Vagina (tissue), 2 donors: ENCODE measurements at places on chromosomes 2 and 18.

GRCh38 chr2:118687192-118687591 lies 160.3 kb downstream of the EN1 start:
- peak; percentile 54 for DNase-seq

DNA sequence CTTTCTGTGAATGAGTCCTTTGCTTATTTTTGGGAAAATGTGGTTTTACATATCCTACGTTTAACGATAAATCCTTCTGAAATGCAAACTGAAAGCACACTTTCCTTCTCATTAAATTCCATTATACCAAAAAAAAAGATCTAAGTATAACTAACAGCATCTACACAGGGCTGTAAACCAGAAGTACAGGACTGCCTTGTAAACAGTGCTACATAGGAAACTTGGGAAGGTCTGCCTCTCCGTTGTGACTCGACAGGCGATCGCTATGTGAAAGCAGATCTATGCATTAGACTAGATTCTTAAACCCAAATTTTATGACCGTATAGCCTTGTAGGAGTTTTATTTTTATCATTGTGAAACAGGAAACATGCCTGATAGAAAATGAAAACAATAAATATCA lies 690.5 kb downstream of the ARHGAP15 start:
- DNase-seq, result no peak

DNA sequence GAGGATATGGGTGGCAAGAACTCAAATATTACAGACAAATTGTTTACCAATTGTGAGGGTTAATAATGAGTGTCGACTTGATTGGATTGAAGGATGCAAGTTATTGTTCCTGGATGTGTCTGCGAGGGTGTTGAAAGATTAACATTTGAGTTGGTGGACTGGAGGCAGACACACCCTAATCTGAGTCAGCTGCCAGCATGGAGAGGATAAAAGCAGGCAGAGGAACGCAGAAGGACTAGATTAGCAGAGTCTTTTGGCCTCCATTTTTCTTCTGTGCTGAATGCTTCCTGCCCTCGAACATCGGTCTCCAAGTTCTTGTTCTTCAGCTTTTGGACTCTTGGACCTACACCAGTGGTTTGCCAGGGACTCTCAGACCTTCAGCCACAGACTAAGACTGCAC lies 1503.7 kb downstream of the LRP1B start:
- DNase-seq, result no peak

GRCh38 chr18:59155153-59155552 lies 15.5 kb downstream of the SEC11C start:
- DNase-seq, result no peak

DNA sequence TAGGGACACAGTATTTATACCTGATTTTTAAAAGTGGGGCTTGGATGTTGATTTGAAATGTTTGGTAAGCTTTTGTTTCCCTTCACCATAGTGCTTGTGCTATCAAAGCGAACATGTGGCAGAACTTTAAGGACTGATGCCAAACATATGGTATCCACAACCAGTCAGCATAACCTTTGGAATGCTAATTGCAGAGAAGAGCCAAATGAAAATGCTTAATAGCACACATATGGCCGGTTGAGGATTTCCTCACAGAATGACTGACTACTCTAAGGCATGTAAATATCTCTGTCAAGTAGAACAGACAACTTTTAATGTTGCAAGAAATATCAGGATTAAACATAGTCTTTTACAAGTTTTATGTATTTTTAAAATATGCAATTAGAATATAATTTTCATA lies 120.9 kb upstream of the COL3A1 start:
- DNase-seq, result no peak

GRCh38 chr2:127862228-127862627 lies 4.3 kb upstream of the POLR2D start:
- DNase-seq, result no peak

- DNase-seq, result no peak
Observed at GRCh38 chr18:24214144-24214543, 75.3 kb downstream of the CABYR start.

GRCh38 chr2:226699321-226699720 lies 100.3 kb downstream of the IRS1 start:
- no peak for DNase-seq

DNA sequence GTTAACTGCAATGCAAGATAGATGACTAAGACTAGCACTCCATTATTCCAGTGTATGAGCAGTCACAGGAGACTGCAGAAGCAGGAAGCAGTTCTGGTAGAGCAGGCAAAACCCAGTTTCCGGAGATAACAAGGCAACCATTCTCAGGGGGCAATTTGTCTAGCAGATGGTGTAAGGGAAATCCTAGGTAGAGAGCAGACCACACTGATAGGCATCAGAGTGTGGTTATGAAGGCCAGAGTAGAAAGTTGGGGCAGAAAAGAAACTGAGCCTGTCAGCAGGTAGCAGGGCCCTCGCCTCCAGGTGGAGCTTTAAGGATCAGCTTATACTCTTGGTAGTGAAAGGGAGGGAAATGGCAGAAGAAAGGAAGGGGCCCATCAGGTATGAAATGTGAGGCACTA lies 164.4 kb downstream of the PDE11A start:
- DNase-seq, result no peak

DNA sequence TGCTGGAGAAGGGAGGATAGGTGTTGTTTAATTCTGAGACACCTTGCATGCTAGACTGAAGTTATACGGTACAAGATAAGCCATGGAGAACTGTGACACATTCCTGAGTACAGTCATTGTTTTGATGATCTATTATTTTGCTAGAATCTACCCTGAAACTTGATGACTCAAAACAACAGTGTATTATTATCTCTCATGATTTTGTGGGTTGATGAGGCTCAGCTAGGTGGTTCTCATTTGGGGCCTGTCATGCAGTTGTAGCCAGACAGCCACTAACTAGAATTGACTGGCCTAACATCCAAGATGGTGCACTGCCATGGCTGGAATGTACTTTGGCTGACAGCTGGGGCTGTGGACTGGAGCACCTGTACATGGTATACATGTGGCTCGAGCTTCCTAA lies 5.4 kb upstream of the IL1R1 start:
- no peak for DNase-seq

GRCh38 chr18:8849696-8850095 lies 144.3 kb downstream of the MTCL1 start:
- DNase-seq, result no peak

DNA sequence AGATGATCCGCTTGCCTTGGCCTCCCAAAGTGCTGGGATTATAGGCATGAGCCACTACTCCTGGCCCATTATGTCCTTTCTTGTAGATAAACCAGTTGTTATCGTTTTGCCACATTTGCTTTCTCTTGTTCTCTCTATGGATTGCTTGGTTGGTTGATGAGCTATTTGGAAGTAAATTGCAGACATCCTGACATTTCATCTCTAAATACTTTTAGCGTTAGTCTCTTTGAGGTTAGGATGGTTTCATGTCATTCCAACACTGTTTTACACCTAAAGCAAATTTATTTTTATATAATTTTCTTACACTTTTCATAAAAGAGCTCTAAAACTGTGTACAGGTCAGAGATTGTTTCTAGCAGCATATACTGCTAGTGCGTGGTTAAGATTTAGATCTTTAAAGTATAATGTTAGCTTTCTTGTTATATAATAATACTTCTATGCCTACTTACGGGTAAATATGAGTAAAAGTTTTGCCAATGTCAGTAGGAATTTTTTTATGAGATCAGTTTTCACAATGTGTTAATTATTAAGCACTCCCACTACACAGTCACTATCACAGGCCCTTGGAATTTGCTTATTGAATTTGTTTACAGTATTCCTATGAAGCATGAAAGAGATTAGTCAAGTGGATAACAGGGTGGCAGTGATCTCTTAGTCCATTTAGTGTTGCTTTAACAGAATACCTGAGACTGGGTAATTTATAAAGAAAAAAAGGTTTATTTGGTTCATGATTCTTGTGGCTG lies 10.3 kb downstream of the POLI start:
- DNase-seq, result no peak

GRCh38 chr2:42770288-42771131 lies 6.6 kb upstream of the OXER1 start:
- peak; percentile 75 for DNase-seq

DNA sequence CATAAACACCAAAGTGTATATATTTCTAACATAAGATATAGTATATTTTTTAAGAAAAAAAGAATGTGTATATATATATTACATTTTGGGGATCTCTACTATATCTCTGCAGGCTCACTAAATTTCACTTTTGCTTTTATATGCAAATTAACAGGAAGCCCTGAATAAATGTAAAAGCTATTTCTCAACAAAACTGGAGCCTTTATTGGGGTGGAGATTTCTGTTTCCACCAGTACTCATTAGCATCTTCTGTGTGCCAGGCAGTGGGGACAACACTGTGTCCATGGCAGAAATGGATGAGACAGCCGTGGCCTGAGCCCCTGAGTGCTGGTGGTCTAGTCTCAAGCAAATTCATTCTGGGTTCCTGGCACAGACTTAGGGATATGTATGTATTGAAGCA lies 41.3 kb downstream of the C18orf63 start:
- DNase-seq, result no peak

DNA sequence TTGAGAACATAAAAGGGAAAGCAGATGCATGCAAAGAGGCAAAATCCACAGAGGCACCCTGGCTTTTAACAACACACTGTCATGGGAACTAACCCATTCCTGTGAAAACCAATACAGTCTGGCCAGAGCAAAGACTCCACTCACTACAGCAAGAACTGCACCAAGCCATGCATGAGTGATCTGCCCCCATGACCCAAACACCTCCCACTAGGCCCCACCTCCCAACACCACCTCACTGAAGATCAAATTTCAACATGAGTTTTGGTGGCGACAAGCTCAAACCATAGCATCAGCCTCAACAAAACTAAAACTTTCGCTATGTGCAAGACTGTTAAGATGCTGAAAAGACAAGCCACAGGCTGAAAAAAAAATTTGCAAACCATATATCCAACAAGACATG lies 162.8 kb downstream of the SMAD2 start:
- no peak for DNase-seq

GRCh38 chr18:78972930-78973331 lies 6.7 kb upstream of the SALL3 start:
- DNase-seq, result peak; percentile 79

GRCh38 chr2:239354132-239354790 lies 46.6 kb downstream of the HDAC4 start:
- no peak for DNase-seq

- peak; percentile 32 for DNase-seq
Observed at GRCh38 chr2:60470340-60470739, 83.1 kb downstream of the BCL11A start.

DNA sequence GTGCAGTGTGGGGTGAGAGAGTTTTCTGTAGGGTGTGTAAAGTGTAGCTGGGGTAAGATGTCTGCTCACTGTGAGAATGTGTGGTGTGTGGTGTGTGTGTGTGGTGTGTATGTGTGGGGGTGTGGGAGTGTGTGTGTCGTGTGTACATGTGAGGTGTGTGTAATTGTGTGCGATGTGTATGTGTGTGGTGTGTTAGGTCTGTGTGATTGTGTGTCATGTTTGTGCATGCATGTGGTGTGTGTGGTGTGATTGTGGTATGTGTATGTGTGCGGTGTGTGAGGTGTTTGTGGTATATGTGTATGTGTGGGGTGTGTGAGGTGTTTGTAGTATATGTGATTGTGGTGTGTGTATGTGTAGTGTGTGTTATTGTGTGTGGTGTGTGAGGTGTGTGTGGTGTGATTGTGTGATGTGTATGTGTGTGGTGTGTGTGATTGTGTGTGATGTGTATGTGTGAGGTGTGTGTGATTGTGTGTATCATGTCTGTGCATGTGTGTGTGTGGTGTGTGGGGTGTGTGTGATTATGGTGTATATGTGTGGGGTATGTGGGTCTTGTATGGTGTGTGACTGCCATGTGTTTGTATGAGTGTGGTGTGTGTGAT lies 241.7 kb upstream of the HDAC4 start:
- no peak for DNase-seq

DNA sequence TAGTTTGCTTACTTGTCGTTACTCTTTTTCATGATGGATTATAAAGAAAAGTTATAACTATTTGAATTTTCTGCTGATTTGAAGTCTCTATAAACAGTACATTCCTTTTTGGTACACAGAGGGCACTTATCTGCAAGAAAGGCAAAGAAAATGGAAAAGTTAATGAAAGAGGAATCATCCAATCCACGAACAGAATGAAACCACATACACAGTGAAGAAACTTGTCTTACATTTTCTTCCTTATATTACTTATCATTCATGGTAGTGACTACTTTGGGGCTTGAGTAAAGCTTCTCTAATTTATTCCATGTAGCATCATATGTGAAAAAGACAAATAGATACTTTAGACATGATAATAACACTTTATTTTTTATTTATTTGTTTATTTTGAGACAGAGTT lies 14.8 kb upstream of the ACTR3 start:
- DNase-seq, result no peak

DNA sequence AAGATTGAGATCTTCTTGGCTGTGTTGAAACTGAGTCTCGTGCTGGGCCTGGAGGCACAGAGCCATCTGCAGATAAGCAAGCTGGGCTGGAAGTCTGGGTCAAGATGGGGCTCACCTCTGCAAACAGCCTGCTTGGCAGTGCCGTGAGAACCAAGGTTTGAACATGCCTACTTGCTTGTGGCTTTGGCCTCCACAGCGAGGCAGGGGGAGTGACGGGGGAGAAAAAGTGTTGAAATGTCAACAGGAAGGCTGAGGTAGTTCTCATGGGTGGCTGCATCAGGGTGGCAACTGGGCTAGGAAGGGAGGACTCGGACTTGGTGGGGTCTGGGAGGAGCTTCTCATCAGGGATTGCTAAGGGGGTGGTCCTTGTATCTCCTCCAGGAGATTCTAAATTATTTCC lies 99.7 kb downstream of the THNSL2 start:
- DNase-seq, result no peak

- no peak for DNase-seq
Observed at GRCh38 chr2:149115781-149116180, 77.3 kb downstream of the LYPD6B start.

- no peak for DNase-seq
Observed at GRCh38 chr2:104866883-104867812, 13.2 kb downstream of the POU3F3 start.

DNA sequence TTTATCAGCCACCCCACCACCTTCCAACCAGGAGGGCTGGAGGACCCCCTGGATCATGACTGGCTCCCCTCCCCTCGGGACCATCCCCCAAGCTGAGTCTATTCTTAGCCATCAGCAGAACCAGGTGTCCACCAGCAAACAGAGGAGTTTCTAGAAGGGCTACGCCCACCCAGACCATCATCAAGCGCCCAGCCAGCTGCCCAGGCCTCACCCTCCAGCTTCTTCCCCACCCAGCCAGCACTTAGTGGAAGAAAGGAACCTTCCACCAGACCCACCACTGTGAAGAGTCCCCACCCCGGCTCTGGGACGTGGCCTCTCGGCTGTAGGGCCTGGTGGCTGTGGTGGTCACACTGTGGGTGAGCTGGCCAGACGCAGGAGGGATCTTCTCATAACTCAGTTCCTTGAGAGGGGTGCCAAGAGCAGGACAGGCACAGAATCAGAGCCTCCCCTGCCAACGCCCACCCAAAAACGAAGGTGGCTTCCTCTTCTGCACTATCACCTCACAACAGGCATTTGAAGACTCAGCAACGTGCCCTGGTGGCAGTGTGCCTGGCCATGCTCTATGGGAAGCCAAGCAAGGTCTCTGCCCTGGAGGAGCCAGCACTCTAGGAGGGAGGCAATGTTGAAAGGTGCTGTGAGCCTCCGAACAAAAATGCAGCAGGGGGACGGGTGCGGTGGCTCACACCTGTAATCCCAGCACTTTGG lies 19.0 kb downstream of the BIN1 start:
- DNase-seq, result no peak
